Anterior cingulate cortex (tissue), 58 donors: ENCODE measurements at places on chromosomes 7 and 10.
A peak's percentile ranks its signal among the peaks of the same experiment; 100 is the strongest.

GRCh38 chr7:26343320-26343832 is 51.7 kb downstream of the SNX10 start:
- DNase-seq = no peak

DNA sequence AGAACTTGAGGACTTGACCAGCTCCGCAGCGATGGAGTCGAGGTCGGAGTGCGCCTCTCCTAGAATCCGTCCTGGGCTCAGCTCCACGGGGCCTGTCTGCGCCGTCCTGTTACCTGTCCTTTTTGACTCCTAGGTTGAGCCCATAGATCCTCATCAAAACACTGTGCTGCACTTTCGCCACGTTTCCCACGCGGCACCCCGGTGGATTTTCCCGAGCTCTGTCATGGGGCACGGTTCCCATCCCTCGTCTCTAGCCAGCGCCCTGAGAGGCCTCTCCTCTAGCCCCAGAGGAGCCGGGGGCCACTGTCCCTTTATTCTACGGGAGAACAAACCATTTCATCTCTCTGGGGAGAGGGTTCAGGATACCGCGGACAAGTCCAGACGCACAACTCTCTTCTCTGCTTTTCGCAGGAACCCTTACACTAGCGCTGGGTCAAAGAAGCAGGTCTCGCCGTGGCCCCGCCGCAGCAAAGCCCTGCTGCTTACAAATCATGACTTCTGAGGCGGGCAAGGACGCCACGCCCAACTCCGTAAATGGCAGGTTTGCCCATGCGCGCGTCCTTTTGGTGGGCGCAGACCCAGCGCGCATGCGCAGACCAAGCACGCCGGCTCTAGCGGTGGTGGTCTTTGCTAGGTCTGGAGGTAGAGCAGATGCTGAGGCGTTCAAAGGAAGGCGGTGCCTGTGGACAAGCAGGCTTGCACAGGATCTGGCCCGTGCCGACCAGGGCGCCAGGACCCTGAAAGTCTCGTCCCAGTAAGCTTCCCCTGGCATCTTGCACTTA is 10.3 kb upstream of the ANKRD7 start:
- DNase-seq = peak; percentile 57

DNA sequence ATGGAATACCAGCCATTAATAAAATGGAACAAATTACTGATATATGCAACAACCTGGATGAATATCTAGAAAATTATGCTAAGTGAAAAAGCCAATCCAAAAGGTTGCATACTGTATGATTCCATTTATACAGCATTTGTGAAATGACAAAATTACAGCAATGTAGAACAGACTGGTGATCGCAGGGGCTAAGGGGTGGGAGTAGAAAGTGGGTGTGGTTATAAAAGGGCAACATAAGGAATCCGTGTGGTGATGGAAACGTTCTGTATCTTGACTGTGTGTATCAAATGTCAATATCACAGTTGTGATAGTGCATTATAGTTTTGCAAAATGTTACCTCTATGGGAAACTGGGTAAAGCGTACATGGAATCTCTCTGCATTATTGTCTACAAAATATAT is 15.0 kb downstream of the CEP41 start:
- DNase-seq = no peak

- DNase-seq = no peak
These were observed 45.9 kb upstream of the ZNF479 start for GRCh38 chr7:57177856-57178767.

- no peak for DNase-seq
These were observed 46.3 kb downstream of the VPS41 start for GRCh38 chr7:38862666-38863065.

DNA sequence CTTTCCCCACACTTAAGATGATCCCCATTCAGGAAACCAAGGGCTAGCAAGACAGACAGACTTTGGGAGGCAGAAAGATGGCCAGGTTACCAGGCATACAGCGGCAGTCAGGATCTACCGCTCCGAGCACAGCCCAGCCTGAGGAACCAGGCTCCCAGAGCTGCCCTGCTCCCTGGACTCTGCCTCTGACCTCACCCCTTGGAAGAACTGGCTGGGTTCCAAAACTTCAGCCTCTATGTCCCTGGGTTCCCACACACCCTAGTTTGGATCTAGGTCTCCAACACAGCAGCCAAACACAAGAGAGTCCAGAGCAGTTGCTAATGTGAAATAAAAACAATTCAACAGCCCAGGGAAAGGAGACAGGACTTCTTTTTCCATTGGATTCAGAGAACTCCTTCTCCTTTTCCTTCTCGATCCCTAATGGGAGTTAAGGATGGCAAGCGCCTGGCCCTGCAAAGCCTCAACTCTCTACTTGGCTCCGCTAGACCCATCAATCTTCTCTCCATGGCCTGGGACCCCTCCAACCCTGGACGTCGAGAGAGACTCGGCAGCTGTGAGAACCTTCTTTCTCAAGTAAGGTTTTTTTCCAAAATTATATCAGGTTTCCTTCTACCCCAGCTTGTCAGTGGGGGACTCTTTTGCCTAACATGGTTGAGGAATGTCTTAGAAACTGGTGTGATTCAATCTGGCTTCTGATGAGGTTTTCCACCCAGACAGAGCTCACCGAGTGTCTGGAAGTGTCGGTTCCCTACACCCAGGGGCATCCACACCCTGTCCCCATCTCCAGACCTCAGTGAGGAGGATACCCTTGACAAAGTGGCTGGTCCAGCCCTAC is 219.6 kb downstream of the KCNMA1 start:
- no peak for DNase-seq

DNA sequence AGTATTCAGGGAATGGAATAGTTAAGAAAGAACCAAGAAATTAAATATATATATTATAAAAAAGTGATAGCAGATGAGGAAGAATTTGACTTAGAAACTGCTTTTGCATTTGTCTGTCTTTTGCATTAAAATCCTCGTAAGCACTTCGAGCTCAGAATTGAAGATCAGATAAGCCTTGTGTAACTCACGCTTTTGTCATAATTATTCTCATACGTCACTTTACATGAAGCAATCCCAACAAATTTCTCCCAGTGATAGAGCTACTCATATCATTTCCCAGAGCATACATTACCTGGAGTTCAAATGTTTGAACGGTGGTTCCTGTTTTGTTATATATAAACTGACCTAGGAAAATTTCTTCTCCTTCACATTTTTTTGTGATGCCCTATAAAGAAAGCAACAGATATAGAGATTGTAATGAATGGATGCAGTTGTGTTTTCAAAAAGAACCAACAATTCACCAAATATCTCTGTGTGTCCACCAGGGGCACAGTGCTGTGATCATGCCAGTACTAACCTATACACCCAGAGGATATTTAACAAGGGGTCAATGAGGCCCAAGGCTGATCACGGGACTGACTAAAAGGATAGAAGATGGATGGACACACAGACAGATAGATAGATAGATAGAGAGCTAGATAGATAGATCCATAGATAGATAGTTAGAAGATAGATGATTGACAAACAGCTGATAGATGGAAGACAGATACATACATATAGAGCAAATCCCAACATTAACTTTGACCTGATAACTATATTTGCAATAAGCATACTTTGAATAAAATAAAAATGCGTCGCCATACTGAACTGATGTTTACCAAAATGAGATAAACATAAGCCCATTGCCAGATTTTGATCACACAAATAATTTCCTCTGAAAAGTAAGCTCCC is 9.3 kb upstream of the HUS1 start:
- DNase-seq = no peak
